ENCODE measurements at places on chromosomes 3 and 15.

- no peak for DNase-seq
Observed at GRCh38 chr15:53512029-53512428, 247.4 kb downstream of the WDR72 start.

GRCh38 chr3:81451611-81452010 is 309.8 kb downstream of the GBE1 start:
- DNase-seq, result no peak

- DNase-seq, result no peak
Observed at GRCh38 chr15:74453925-74454763, 6.8 kb downstream of the UBL7 start.

DNA sequence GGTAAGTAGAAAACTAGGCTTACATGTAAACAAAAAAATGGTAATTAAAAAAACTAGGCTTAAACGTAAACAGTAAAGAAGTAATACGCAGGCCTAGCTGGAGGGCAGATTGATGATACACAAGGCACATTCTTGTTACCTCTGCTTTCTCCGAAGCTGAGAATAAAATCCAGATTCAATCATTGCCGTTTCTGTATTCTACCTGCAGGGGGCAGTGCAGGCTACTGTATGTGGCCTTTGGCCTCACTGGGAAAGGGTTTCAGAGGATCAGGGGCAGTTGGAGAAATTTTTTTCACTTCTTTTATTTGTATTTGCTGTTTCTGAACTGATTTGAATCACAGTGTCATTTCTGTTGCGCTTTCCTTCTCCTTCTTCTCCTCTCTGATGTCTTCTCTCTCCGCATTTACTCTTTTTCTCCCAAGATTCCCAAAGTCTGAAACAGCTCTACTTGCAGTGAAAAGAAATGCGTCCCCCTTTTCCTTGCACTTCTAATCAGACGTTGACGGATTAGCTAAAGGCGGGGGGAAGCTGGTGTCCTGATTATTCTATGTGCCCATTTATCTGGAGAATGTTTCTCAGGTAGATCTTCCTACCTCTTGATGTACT is 67.1 kb upstream of the MCTP2 start:
- DNase-seq, result peak; percentile 10

GRCh38 chr15:42494998-42495360 is 455 bp upstream of the SNAP23 start:
- DNase-seq, result peak; percentile 11

DNA sequence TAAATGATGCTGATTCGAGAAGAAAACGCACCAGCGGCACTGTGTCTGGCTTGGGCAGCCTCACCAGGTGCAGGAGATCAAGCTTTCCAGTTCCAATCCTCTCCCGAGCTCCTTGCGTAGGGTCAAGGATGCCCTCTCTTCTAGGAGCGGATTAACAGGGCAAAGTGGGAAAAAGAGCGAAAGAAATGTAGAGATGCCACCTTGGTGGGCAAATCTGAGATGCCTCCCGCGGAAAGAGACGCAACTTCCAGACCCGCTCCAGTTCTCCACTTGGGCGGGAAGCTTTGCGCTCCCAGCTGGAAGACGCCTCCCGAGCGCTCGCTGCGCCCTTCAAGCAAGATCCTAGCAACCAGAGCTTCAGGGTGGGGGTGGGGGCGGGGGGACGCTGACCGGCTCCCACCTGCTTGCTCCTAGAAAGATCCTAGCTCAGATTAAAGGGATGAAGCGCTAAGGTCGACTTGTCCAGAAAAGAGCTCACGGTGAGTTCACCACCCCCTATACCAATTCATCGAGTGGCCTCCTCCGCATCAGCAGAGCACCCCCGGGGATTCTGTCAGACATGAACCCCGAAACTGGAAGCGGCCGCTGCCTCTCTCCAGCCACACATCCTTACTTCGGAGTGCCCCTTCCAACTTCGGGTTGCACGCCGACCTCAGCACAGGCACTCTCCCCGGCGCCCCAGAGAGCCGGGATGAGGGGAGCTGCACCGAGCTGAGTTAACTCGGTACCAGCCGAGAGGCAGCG is 769 bp downstream of the TAFA4 start:
- DNase-seq, result no peak

- no peak for DNase-seq
Observed at GRCh38 chr3:64149886-64150285, 75.4 kb downstream of the PRICKLE2 start.

DNA sequence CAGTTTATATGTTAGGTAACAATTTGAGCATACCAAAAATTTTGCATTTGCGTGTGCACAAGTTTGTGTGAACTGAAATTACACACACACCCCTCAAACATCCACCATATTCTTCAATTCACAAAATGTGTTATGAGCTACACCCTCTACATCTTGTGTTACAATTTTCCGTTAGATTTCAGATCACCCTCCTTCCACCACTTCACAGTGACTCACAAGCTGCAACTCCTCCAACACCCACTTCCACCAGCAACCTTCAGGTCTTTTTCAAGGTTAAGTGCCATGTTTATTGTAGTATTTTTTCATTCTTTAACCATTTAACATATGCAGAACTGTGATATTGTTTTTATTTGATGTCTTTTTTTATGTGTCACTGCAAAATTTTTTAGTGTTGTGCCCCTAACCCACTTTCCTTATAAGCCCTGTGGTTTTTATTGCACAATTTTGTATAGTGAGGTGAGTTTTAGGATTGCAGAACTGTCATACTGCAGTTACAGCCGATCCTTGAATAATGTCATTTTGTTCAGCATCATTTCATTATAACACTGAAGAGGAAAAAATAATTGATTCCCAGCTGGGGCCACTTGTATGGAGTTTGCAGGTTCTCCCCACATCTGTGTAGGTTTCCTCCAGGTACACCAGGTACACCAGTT is 148.9 kb downstream of the PLCL2 start:
- no peak for DNase-seq

- no peak for DNase-seq
Observed at GRCh38 chr3:64634417-64634816, 53.4 kb downstream of the ADAMTS9 start.

DNA sequence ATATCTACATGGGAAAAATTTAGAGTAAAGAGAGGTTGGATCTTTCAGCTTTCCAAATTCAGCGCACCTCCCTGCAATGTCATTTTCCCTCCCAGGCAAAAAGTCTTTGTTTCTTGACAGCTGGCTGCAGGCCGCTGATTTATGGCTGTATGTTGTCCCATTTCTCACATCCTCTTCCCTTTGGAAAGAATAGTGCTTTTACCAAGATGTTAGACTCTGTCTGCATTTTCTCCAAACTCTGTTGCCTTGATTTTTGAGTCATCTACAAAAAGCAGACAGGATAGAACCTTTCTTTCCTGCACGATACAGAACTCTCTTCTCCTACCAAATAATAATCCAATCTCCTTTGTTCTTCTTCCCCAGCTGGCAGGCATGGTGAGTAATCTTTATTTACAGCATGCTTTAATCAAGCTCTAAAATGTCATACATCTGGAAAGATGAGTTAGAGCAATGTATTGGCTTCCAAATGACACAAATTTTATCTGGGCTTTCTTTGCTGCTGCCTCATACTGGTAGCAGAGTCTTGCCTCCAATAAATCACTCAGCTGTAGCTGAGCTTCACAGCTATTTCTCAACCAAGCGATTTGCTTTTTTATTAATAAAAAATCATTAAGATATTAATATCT is 101.9 kb downstream of the PIK3R4 start:
- DNase-seq, result no peak

GRCh38 chr3:57796261-57796660 is 40.2 kb downstream of the SLMAP start:
- no peak for DNase-seq

- no peak for DNase-seq
Observed at GRCh38 chr3:178454726-178455125, 81.5 kb upstream of the KCNMB2 start.

- no peak for DNase-seq
Observed at GRCh38 chr3:139597947-139598346, 58.4 kb upstream of the RBP1 start.

DNA sequence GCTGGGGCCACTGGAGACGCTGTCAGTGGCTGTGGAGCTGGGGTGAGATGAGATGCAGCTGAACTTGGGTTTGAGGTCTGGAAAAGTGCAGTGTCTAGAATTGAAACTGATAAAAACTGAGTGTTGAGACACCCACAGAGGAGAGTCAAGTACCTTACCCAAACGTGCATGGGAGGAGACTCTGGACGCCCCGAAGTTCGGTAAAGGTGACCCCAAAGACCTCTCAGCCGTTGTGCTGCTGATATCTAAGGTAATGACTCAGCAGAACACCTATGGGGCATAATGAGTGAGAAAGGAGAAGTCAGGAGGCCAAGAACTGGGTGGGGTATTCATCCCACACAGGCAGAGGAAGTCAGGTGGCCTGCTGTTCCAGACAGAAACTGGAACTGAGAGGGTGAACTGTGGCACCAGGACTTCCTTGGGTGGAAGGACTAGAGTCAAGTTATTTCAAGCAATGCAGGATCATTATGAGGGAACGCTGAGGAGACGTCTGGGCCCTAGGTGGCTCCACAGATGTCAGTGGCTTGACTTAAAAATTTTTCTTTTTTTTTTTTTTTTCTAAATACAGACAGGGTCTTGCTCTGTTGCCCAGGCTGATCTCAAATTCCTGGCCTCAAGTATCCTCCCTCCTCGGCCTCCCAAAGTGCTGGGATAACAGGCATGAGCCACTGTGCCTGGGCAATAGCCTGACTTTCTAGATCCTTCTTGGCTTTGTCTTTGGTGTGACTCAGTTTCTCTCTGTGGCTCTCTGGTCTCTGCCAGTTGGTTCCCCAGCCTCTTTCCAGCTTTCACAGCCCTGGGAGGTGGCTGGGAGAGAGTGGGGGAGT is 67.6 kb upstream of the GCNT3 start:
- DNase-seq, result no peak

DNA sequence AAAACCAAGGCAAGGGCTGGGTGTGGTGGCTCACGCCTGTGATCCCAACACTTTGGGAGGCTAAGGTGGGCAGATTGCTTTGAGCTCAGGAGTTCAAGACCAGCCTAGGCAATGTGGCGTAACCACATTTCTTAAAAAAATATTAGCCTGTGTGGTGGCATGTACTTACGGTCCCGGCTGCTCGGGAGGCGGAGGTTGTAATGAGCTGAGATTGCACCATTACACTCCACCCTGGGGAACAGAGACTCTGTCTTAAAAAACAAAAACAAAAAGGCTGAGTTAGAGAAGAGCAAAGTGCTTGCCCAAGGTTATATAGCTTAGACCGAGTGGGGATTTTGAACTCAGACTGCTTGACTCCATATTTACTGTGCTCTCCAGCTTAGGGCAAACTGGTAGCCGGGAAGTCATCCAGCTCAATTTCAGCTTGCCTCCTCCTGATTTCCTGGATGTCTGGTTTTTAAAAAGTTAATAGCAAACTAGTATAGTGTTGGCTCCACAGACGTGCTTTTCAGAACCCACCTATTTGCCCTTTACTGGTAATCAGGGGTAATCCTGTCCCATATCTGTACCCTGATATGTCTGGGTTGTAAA is 138.9 kb downstream of the CACNA1D start:
- no peak for DNase-seq

DNA sequence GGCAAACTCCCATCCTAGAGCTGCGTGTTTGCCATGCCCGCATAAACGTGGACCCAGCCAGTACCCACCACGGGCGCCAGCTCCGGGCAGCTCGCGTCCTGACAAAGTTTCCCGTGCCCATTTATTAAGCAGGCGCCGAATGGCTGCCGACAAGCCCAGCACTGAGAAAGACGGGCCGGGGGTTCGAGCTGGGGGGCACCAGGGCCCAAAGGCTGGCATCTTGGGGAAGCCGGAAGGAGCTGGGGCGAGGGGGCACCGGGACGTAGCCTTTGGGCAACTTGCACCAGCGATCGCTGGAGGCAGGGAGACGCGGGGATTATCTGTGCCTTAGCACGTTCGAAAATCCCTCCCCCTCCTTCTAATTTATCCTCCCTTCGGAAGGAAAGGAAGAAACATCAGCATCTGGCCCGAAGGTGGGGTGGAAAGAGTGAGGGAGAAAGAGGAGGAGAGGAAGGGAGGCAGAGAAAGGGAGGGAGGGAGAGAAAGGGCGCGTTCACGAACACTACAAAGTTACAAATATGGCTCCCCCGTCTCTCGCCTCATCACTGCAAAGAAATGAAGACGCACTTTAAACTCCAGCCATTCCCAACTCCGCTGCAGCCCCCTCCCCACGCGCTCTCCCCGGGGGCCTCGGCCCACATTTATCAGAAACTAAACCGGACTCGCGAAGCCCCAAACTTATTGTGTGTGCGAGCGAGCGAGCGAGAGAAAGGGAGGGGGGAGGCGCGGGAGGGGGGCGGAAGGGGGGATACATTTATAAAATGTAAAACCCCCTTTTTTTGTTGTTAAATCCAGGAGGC is 1.0 kb downstream of the ANP32A start:
- no peak for DNase-seq

- no peak for DNase-seq
Observed at GRCh38 chr3:149609595-149609994, 48.2 kb downstream of the WWTR1 start.

- no peak for DNase-seq
Observed at GRCh38 chr3:184795522-184796190, 16.3 kb upstream of the VPS8 start.

DNA sequence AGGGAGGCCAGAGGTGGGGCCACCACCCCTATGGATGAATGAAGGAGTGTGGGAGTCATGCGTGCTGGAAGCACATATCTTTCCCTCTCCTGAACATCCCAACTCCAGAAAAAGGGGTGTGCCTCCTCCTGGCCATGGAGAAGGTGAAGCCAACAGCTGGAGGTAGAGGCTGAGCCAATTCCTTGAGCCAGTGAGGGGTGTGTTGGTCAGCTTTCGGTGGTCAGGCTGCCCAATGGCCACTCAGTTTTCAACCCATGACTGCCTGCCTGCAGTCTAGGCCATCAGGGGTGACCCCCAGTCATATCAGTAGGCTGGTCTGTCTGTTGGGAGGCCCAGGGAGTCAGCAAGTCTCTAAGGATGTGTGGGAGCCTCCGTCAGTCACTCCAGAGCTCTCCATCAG is 13.6 kb downstream of the PTH1R start:
- DNase-seq, result no peak

- DNase-seq, result no peak
Observed at GRCh38 chr15:60128000-60128376, 123.9 kb downstream of the FOXB1 start.

- no peak for DNase-seq
Observed at GRCh38 chr3:35648347-35648746, 9.0 kb downstream of the ARPP21 start.

DNA sequence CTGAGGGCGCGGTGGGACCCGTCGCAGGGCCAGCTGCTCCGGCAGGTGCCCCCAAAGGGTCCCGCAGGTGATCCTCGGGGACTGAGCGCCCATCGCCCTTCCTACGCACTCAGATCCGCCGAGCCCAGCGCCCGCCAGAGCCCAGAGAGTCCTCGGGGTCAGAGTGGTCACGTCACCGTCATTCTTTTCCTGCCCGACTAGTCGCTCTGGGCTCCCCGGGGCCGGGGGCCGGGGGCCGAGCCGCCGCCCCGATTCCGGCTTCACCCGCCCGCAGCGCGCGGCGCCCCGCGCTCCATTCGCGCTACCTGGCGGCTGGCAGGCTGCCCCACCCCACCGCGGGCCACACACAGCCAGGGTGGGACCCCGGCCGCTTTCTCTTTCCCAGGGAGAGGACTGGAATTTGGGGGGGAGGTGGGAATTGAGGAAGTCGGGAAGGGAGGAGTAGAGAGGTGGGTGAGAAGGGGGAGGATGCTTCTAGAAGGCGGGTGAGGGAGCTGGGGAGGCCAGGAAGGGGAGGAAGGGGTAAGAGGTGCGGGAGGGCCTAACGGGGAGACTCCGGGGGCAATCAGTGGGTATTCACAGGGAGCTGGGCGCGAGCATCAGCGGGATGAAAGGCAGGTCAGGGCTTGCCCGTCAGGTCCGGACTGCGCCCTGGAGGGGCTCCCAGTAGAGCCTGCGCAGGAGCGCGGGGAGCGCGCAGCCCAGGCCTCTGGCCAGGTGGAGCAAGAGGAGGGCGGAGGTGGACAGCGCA is 36.1 kb upstream of the EPHB3 start:
- DNase-seq, result no peak

GRCh38 chr3:112598731-112599130 is 36.9 kb downstream of the SLC35A5 start:
- no peak for DNase-seq

All from stimulated activated CD8-positive, alpha-beta memory T cell treated with anti-CD3 and anti-CD28 coated beads, Interleukin-4, amount 100 ng/mL, for 1 hour (primary cell).